Placental epithelial cell (primary cell): ENCODE measurements at places on chromosomes 13 and 19. TPM values are rescaled to one million over a fixed set of nuclear protein-coding genes. Genes with fewer than 3 reads are reported as not detected.

Gene GFY
- not detected in 2 replicates for total RNA-seq

Gene LYL1
- total RNA-seq = 3.1 and 3.5 TPM in 2 replicates

Gene DYRK1B
- 38.8 and 41.6 TPM in 2 replicates for total RNA-seq

Gene C5AR2
- under 0.01 and 2.1 TPM in 2 replicates for total RNA-seq

Gene ACP7
- 0.22 and 0.39 TPM in 2 replicates for total RNA-seq

Gene ADPRHL1
- 4.7 and 11.2 TPM in 2 replicates for total RNA-seq

Gene CAPN12
- total RNA-seq = 3.0 and 4.3 TPM in 2 replicates

Gene ZFR2
- total RNA-seq = not detected in 2 replicates

Gene SIAH3
- total RNA-seq = not detected in 2 replicates

Gene PRODH2
- total RNA-seq = not detected in 2 replicates

Gene SYNGR4
- total RNA-seq = not detected in 2 replicates

Gene GPR180
- total RNA-seq = 8.6 and 22.0 TPM in 2 replicates

Gene GIPR
- 3.9 and 4.3 TPM in 2 replicates for total RNA-seq

Gene CSNK1G2
- 60.1 and 73.4 TPM in 2 replicates for total RNA-seq

Gene PBX4
- 2.0 and 5.5 TPM in 2 replicates for total RNA-seq

Gene CKM
- not detected in 2 replicates for total RNA-seq

Gene FPR1
- 0.11 TPM in 1 of 2 replicates, not detected in the other for total RNA-seq
